ENCODE measurements at places on chromosomes 2 and 18.

DNA sequence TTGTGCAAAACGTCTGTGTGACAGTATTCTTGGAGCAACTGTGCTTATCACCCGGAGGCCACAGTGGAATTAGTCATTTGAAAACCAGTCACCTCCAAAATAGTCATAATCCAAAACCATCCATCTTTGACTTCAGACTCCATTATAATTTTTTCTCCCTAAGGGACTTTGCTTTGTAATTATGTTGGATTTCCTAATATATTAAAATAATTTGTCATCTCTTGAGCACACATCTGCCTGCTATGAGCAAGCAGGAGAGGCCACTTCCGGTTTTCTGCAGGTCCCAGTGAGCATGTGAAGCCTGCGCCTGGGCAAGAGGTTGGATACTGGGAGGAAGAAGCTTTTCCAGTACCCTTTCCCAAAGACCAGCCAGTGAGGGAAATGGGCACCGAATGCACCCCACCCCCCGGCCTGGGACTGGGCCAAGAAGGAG, 57.7 kb downstream of the ODC1 start:
- no peak for DNase-seq

- DNase-seq: no peak
Measured at GRCh38 chr2:3557639-3558204, 411 bp downstream of the RNASEH1 start.

DNA sequence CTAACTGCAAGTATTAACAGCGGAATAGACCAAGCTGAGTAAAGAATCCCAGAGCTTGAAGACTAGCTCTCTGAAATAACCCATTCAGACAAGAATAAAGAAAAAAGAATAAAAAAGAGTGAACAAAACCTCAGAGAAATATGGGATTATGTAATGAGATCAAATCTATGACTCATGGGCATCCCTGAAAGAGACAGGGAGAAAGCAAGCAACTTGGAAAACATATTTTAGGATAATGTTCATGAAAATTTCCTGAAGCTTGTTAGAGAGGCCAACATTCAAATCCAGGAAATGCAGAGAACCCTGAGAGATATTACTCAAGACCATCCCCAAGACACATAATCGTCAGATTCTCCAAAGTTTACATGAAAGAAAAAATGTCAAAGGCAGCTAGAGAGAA, 17.3 kb downstream of the PFN4 start:
- no peak for DNase-seq

DNA sequence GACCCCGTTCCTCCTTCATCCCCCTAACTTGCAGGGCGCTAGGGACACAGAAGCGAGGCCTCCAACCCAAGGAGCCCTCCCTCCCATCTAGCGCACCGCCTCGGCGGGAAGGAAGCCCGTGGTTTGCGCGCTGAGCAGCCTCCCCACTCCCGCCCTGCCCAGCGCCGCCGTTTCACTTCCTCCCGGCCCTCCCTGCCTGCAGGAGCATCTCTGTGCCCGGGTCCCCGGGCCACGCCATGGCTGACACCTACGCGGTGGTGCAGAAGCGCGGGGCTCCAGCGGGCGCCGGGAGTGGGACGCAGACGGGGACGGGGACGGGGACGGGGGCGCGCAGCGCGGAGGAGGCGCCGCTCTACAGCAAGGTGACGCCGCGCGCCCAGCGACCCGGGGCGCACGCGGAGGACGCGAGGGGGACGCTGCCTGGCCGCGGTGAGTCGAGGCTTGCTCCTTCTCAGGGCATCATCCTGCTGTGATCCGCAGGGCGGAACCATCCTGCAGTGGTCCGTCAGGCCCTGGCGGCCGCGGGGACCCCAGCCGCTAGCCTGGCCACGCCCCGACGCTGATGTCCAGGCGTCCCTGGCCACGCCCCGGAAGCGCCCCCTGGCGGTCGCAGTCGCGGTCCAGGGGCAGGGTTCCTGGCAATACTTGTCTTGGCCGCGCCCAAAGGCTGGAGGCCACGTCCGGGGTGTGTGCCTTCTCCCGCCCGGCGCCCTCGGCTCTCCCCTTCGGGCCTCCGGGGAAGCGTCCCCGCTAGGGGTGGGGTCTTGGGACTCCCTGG, 16.4 kb downstream of the PTPN18 start:
- DNase-seq: peak; percentile 87

DNA sequence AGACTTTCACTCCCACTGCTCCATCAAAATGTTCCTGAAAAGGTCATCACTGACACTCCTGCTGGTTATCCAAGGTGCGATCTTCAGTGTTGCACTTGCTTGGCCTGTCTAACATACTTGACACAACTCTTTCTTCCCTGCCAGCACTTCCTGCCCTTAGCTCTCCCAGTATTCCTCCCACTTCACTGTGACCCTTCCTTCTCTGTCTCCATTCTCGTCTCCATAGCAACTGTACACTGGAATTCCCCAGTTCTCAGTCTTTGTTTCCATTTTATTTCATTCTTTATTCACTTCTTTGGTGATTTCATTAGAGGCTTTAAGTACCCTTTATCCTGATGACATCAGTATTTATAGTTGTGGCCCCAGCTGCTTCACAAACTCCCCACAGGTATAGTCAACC, 333.0 kb downstream of the IRS1 start:
- DNase-seq: no peak

GRCh38 chr2:201952187-201952586, 81.5 kb upstream of the FZD7 start:
- DNase-seq: no peak

DNA sequence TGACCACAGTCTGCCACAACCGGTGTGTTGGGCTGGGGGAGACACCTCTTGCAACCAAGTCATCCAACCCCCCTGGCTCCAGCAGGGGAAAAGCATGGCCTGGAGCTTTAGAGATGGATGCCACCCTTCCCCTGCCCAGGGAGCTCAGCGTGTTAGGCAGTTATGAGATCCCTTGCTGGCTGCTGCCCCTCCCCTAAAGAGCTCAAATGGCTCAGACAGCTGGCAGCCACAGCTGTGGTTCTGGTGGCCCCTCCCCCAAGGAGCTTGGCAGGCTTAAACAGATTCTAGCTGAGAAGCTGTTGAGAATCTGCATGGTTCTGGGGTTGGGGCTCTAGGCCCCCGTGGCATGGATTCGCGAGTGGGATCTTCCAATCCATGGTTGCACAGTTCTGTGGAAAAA, 64.7 kb downstream of the TEX51 start:
- no peak for DNase-seq

DNA sequence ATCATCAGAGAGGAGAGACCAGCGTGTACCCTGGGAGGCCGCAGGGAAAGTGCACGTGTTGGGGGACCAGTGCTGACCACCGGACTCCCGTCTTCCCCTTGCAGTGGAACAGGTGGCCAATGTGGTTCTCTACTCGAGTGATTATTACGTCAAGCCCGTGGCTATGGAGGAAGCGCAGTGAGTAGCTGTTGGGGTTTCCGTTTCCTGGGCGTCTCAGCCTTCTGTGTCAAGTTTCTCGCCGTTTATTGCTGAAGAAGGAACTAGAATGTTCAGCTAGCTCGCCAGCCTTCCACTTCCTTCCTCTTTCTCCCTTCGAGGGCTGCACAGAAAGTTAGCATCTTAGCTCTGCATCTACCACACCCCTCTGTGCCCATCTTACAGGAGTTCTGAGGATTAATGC, 22.8 kb upstream of the DGKD start:
- DNase-seq: peak; percentile 75

DNA sequence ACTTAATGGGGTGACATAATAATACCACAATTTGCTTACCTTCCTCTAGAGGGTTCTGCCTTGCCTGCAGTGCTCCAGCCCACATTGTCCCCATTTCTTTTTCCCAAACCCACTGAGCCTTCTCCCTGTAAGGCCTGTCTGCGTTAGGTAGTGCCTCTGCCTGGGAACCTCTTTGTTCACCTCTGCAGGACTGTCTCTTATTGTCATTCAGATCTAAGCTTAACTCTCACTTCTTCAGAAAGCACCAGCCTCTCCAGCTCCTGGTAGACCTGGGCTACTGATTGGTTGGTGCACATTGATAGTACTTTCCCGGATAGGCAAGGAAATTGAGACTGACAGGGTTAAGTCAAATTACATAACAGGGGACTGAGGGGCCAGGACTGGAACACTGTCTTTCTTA, 49.1 kb downstream of the CCDC85A start:
- DNase-seq: no peak

DNA sequence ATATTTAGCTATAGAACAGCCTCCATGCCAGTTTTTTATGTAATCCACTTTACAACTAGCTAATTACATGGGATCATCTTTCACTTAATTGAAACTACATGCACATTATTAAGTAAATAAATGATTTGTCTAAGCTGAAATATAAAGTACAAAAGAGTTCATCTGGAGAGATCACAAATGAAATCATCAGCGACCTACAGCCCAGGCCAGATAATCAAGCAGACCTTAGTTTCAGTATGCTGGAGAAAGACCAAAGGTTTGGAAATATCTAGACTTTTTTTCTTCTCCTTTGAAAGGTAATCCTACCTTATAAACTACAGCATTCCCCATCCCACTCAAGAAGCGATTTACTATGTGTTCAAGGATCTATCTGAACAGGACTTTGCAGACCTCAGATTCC, 26.5 kb downstream of the FIGN start:
- no peak for DNase-seq

- no peak for DNase-seq
Measured at GRCh38 chr2:139427164-139427563, 647.0 kb upstream of the NXPH2 start.

- DNase-seq: no peak
Measured at GRCh38 chr2:227301523-227301922, 23.5 kb upstream of the MFF start.

DNA sequence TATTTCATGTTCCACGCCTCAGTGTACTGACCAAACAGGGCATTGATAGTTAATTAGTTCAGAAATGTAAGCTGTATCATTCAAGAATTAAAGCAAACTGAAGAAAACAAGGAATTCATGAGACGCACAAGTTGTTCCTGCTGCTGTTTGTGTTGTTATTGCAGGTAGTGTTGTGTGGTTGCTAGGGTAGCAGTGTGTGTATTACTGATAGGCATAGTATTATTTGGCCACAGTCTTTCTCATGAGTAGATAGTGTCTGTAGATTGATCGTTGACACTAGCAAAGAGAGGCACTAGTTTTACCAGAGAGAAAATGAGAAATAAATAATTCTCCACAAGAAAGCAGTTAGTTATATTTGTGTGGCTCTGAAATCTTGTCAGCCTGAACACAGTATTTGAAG, 548.6 kb downstream of the LRP1B start:
- DNase-seq: no peak

GRCh38 chr2:3581367-3582262, 6.6 kb downstream of the RPS7 start:
- no peak for DNase-seq

GRCh38 chr2:85741833-85742455, 11.8 kb upstream of the ATOH8 start:
- no peak for DNase-seq

- no peak for DNase-seq
Measured at GRCh38 chr2:236088368-236089057, 79.7 kb downstream of the GBX2 start.

DNA sequence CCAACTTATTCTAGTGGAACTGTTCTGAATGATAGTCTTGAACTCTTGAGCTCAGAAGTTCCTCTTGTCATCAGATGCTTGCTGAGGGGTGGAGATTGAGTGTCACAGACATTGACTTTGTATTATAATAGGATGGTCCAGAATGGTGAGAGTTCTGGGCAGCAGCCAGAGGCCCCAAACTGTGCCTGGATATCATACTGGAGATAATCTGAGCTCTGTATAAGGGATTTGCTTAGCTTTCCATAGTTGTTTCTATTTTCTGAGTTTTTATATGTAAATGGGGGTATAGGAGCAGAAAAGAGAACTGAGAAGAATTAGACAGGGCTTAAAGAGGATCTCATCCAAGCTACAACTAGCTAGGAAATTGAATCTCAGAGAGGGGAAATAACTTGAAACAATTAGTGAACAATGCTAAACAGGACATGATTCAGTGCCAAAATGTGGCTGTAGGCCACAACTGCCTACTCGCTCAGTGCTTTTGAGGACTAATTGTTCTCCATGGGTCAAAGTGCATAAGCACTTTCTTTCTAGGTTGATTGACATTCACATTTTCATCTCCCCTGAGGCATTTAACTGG, 10.1 kb upstream of the LCLAT1 start:
- DNase-seq: no peak

DNA sequence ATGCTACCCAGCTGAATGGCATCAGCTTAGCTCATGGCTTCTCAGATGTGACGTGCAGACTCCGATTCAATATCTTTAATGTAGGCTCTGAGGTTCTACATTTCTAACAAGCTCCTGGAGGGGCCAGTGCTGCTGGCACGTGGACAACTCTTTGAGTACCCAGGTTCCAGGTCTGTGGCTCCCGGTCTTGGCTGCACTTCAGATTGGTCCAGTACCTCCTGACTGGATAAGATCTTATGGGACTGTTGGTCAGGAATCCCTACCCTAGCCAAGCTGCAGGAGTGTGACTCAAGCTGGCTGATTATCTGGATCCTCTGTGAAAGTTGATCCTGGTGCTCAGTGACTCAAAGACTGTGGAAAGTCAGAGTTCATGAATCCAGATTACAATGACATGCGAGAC, 222.1 kb downstream of the ANKRD30B start:
- no peak for DNase-seq

DNA sequence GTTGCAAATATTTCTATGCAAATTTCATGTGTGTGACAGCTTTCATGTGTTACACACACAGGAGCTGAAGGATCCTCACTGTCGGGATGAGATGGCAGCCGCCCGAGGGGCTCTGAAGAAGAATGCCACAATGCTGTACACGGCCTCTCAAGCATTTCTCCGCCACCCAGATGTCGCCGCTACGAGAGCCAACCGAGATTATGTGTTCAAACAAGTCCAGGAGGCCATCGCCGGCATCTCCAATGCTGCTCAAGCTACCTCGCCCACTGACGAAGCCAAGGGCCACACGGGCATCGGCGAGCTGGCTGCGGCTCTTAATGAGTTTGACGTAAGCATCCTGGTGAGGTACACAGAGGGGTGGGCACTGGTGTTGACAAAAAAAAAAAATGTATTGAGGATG, 361.2 kb downstream of the CTNNA2 start:
- no peak for DNase-seq

DNA sequence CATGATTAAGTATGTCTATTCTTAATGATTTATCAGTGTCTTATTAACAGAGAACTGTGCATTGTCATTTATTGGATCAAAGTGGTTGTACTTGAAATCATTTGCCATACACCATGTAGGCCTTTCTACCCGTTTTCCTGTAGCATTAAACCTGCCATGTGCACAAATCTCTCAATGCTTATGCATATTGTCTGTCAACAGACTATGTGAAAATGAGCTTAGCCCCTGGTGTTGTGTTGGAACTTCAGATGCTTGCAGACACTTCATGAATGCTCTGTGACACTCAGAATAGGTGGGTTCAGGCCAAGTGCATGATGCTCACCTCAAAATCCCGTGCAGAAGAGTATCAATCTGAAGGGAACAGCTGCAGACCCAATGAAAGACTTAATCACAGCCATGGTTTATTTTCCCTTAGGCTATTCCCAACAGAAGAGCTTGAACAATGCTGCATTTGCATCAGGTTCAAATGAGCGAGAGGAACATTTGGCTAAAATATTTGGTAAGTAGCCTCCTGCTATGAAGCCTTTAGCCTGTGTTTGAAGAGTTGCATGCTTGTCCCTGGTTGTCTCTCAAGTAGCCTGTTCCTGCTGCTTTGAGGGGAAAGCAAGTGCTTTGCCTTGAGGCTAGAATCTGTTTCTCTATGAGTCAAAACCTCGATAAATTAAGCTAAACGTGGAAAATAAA, 6.1 kb downstream of the C2orf92 start:
- no peak for DNase-seq

GRCh38 chr2:186595219-186595618, 5.4 kb downstream of the ITGAV start:
- DNase-seq: no peak
